Dermis blood vessel endothelial cell (primary cell): ENCODE measurements at places on chromosomes 7 and 10.

DNA sequence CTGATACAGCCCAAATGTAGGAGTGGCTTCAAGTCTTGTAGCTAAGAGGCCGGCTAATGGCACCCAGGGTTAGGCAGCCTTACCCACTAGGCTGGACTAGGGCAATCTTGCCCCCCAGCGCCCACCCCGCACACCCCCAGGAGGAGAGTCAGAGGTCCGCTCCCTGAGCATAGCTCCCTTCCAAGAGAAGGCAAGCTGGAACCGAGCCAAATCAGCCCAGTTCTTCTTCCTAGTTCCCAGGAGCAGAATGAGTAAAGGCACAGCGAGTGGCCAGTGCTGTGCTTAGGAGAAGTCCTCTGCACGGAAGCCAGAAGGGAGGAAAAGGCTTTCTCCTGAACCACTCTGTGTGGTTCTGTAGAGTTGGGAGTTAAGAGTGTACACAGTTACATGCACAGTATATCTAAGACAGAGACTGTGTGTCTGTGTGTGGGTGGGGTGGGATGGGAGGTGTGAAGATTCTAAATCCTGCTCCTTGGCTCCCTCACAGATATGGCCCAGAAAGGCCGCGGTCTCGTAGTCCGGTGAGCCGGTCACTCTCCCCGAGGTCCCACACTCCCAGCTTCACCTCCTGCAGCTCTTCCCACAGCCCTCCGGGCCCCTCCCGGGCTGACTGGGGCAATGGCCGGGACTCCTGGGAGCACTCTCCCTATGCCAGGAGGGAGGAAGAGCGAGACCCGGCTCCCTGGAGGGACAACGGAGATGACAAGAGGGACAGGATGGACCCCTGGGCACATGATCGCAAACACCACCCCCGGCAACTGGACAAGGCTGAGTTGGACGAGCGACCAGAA is 59.7 kb upstream of the PDCD4 start:
- DNase-seq, result no peak

DNA sequence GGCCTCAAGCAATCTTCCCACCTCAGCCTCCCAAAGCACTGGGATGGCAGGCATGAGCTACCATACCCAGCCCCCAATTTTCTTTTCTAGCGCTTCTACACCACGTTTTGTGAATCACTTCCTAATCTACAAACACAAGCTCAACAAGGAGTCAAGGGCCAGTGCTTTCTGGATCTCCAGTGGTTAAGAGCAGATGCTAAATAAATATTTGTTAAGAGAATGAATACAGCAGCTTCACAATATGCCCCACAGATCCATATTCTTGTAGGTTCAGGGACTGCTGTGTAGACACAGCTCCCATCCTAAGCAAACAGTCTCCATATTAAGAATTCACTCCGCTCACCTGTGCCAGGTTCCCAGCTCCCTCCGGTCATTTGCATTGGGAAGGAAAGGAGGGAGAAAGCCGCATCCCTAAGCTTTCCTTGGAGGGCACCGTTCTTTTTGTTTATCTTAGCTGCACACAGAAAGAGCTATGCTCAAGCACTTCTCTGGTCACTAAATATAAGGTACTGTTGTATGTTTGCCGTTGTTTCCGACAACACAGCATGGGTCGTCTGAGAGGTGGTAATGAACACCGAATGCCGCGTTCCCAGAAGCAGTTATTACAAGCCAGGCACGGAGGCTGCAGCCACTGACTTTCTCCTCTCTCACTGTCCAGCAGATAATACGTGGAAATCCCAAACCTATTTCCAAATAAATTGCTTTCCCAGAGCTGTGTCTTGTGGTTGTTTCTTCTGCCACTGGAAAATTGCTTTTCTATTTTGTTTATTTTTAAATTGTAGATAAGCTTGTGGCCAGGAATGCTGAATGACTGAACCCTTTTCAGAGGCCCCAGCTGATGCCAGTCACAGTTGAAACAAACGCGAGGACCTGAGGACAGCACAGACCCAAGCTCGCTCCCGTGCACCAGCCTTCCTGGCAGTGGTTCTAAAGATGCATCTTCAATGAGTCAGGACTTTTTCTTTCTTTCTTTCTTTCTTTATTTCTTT is 217.1 kb downstream of the PRPF18 start:
- no peak for DNase-seq

- no peak for DNase-seq
Observed at GRCh38 chr7:76193883-76194282, 7.8 kb upstream of the SRRM3 start.

GRCh38 chr10:79260811-79261740 is 86.2 kb upstream of the PPIF start:
- DNase-seq, result no peak

- no peak for DNase-seq
Observed at GRCh38 chr10:81498011-81498551, 376.9 kb upstream of the NRG3 start.

GRCh38 chr10:521261-522250 is 167.9 kb downstream of the DIP2C start:
- DNase-seq, result no peak

DNA sequence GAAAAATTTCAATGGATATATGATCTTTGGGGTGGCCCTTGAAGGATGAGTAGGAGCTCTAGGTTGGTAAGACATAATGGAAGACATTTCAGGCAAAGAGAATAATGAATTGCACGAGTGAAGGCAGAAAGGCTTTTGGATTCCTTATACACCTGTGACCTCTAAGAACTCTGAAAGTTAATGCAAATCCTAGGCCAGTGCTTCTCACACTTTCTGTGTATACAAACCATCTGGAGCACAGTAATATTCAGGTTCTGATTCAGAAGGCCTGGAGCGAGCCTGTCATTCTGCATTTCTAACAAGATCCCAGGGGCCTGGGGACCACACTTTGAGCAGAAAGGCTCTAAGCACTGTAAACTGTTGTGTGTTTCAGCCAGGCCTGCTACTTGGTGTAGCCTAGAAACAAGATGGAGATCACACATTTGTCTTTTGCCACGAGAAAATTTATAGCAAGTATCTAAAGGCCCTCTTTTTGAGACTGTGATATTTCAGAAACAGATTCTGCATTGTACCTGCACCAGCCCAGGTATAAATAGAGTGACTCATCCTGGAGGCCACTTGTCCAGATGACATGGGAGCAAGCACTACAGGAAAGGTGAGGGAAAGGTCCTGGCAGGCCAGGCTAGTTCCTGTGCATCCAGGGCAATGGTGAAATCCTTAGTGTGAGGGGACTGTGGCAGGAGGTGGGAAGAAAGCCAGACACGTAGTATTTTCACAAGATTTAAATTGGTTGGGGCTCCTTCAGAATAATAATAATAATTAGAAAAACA is 24.4 kb downstream of the MRPS33 start:
- no peak for DNase-seq

DNA sequence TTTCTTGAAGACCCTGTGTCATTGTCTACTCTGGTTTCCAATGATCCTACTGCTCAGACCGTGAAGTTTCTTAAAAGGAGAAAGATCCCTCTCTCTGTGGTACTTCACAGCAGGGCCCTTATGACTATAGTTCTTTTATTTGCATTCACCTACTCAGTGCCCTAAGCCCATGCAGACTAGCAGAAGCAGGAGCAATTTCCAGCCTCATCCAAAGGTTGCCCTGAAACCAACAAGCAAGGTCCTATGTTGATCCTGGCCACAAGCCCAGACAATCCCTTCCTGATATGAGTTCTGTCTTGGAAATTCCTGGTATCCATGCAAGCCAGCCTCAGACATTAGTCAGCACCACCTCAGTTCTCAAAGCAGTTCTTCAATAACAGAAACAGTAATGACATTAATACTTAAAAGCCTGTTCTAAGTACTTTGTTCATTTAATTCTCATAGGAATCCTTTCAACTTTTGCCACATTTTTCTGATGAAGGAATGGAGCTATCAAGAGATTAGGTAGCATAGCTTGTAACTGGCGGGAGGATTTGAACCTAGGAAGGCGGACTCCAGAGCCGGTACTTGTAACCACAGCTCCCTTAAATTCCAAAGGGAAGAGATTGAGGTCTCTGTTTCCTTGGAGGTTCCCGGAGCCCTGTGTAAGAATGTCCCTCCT is 58.1 kb upstream of the ST8SIA6 start:
- peak; percentile 98 for DNase-seq
